ENCODE measurements at places on chromosomes 2 and 18.

GRCh38 chr18:48938827-48939204 lies 11.9 kb downstream of the SMAD7 start:
- no peak for DNase-seq

DNA sequence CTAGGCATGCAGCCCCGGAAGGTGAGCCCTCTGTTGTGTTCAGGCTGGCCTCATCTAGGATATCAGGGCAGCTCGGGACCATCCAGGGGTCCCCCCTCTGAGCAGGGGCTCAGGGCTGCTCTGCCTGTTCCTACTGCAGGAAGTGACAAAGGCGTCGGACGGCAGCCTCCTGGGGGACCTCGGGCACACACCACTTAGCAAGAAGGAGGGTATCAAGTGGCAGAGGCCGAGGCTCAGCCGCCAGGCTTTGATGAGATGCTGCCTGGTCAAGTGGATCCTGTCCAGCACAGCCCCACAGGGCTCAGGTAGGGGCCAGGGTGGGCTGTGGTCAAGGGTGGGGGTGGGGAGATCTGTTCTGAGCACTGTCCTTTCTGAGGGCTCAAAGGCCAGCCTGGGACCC lies 13.1 kb downstream of the KCNIP3 start:
- no peak for DNase-seq

DNA sequence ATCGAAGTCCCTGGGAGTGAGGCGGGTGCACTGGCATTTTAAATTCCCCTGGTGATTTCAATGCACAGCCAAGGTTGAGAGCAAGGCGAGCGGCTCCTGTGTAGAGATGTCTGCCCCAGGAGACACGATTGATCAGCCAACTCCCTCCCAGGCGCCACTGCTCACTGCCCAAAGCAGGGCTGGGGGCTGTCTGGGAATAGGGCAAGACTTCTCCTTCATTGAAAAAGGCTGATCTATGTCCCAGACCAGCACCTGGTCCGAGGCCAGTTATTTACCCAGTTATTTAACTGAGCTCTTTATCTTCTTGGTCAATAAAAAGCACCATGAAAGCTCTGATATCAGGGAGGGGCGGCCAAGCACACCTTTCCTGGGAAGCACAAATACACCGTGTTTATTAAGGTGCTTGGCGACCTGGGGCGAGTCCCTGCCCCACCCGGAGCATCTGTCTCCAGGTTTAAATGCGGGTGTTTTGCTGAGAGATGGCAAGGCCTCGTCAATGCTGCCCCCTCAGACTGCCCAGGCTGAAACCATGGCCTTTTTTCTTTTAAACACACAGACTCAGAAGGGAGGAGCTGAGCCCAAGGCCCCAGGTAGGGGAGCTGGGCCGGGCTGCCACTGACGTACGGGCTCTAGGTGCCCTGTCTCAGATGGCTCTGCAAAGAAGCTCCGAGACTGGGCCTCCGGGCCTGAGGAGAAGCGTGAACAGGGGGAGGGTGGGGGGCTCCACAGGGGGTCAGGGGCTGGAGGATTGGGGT lies 73.9 kb upstream of the HPCAL1 start:
- no peak for DNase-seq

- DNase-seq: no peak
Observed at GRCh38 chr2:55056024-55056521, 5.8 kb upstream of the RTN4 start.

GRCh38 chr2:170354388-170354787 lies 176.4 kb downstream of the MYO3B start:
- DNase-seq: no peak

GRCh38 chr2:16320716-16321115 lies 344.9 kb downstream of the CYRIA start:
- no peak for DNase-seq

- no peak for DNase-seq
Observed at GRCh38 chr18:31965316-31965970, 22.5 kb upstream of the TRAPPC8 start.

- DNase-seq: no peak
Observed at GRCh38 chr2:31324016-31324633, 90.2 kb downstream of the EHD3 start.

DNA sequence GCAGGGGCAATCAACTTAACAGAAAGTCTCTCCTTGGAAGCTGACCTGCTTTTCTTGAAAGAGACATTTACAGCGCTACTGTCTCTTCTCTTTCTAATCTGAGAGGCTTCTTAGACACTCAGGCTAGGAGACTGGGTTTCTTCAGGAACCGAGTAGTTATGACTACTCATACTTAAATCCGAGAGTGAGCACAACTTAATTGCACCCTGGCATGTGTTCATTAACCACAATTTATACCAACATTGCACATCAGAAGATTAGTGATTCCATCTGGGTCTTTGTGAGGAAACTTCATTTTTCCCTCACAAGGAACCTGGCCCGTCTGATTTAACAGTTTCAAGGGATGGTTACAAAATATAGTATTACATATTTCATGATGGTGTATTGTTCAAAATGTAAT lies 176.9 kb downstream of the UBE2E3 start:
- no peak for DNase-seq

DNA sequence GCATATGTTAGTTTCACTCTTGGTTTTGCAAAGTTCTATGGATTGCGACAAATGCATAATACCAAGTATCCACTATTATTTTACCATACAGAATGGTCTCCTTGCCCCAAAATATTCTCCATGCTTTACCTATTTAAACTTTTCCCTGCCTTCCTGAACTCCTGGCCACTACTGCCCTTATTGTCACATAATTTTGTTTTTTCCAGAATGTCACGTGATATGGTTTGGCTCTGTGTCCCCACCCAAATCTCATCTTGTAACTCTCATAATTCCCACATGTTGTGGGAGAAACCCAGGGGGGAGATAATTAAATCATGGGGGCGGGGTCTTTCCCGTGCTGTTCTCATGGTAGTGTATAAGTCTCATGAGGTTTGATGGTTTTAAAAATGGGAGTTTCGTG lies 760.0 kb downstream of the METTL4 start:
- no peak for DNase-seq

DNA sequence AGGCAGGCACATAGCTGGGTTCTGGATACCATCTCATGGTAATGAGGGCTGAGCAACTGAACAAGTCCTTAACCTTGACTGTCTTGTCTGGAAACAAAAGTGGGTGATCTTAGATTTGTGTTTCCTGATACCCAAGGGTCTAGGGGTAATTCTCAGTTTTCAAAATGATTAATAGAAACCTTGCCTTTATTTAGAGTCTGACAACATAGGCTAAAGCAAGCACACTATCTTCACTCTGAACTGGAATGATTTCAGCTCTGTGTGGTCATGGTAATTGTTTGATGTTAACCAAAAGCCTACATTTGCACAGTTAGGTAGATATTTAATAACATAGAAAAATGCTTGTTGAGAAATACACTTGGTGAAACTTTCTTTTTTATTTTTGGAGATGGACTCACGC lies 6.8 kb upstream of the LAMA3 start:
- DNase-seq: no peak

DNA sequence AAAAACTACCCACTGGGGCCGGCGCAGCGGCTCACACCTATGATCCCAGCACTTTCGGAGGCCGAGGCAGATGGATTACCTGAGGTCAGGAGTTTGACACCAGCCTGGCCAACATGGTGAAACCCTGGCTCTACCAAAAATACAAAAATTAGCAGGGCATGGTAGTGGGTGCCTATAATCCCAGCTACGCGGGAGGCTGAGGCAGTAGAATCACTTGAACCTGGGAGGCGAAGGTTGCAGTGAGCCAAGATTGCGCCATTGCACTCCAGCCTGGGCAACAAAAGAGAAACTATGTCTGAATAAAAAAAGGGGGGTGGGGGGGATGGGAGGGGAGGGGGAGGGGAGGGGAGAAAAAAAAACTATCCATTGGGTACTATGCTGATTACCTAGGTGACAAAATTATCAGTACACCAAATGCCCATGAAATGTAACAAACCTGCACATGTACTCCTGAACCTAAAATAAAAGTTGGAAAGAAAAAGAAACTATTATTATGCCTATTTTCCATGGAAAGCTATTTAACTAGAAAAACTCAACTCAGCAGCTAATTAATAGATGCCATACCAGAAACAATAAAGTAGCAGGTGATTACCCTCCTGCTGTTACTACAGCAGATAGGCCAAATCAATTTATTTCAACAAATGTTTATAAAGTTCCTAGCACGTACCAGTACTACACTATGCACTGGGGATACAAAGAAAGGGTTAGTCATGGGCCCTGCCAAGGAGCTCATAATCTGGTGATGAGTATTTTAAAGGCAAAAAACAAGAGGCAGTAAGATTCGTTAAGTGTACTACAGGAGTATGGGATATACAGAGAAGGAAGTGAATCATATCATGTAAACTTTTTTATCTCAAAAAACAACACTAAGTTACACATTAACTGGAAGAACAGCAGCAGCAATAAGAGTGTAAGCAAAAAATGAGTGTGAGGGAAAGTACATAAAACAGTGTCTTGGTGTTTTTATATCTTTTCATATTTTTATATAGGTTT lies 112.8 kb upstream of the SLC39A10 start:
- no peak for DNase-seq

DNA sequence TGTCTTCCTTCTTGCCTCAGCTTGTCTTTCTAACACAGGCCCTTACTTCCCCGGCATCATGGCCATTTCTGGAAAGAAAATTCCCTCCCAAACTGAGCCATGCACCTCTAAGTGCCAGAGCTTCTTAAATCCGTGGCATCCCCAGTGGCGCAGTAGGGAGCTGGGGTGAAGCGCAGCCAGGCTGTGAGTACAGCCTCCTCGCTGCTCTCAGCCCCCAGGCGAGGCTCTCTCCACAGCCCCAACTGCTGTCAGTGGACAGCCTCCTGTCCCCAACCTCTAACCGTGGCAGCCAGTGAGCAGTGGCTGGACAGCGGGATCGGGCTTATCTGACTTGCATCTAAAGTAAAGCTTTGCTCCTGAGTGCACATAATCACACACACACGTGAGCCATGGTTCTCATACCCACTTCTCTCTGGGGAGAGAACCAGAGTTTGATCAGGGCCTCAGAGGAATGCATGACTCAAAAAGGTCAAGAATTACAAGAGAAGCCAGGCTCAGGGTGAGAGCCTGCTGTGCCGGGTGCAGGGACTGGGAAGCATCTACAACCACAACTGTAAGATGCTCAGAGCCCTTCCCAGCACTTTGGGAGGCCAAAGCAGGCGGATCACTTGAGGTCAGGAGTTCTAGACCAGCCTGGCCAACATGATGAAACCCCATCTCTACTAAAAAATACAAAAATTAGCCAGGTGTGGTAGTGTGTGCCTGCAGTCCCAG lies 50.7 kb downstream of the SFXN5 start:
- DNase-seq: no peak

DNA sequence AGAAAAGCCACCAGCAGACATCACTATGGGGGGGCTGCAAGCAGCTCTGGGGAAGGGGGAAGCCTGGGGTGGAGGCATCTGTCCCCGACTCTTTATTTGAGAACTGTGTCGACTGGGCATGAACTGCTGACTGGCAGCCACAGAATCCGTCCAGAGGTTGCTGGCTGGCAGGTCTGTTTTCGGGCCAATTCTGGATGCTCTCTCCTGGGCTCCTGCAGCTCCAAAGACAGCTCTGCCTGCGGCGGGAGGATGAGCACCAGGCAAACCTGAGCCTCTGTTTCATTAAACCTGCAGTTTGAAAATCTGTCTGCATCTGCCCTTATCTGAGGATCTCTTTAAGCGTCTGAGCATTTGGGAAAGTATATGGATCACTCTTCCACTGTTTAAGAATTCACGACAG lies 34.4 kb upstream of the RPL31 start:
- DNase-seq: no peak

DNA sequence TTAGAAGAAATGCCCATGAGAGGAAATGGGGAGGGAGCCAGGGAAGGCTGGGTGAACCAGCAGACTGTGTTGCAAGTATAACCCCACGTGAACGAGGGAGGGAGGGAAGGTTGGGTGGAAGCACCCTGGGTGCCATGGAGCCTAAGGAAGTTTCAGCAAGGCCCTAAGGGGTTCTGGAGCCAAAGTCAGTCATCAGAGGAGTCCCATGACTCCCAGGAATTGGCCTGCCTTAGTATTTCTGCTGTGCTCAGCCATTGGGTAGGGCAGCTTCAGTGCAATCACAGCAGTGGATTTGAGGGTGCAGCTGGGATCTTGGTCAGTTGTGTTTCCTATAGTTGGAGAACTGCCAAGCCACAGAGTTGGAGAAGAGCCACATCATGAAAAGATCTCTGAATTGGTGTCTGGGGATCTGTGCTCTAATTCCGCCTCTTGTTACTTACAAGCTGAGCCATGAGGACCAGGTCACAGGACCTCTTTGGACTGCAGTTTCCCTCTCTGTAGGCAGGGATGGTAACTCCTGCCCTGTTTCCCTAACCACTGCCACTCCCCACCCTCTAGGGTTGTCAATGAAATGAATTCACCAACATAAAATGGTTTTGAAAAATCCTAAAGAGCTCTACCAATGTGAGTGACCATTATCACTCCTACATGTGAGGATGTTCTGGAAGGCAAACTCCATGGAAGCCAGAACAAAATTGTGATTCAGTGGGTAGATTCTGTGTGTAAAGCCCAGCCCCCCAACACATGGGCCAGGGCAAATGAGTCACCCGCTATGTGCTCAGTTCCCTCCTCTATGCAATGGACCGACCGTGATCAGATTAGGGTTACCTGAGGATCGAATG lies 108.9 kb downstream of the CLIP4 start:
- DNase-seq: no peak

GRCh38 chr2:175007510-175007909 lies 2.3 kb upstream of the CHN1 start:
- no peak for DNase-seq

DNA sequence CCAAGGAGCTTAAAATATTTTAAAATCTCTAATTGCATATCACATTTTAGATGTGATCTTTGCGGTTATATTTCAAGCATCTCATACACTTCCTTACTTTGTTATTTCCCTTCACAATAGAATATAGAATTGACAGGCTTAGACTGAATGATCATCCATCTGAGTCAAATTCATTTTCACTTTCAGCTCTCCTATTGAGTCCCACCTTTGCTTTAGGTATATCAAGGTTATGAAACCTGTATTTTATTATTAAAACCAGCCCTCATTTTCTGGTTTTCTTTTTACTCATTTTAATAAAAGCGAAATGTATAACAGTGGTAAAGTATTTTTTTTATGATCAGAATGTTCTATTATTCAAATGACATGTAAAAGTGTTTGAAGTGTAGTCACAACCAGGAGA lies 162.9 kb upstream of the KYNU start:
- no peak for DNase-seq

GRCh38 chr2:98748292-98749065 lies 17.5 kb upstream of the MGAT4A start:
- no peak for DNase-seq

DNA sequence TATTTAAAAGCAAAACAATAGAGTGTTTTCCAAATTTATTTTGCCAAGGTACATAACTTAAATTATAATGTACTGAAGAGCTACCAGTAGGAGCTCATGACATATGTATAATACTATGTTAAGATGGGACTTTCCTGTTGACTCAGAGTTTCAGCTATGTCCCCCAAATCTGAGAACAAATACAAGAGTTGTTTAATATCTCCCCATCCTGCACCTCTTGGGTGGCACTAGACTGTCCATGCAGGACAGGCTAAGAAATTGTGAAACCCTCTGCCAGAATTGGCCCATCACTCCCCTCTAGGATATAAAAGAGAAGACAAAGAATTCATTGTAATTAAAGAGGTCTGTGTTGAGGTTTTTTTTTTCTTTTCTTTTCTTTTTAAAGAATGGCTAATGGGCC lies 21.7 kb upstream of the CTAGE1 start:
- no peak for DNase-seq

GRCh38 chr2:240303896-240304745 lies 131.3 kb upstream of the GPC1 start:
- no peak for DNase-seq

All from activated gamma-delta T cell treated with Interleukin-2 at 50 U/mL for 16 hours (primary cell).